Regular cardiac myocyte (primary cell): ENCODE measurements at places on chromosomes 1 and 21. TPM values are rescaled to one million over a fixed set of nuclear protein-coding genes. Genes with fewer than 3 reads are reported as not detected.

Gene CLSTN1
- 83.4 and 92.7 TPM in 2 replicates for total RNA-seq

Gene CCDC24
- 2.3 and 4.5 TPM in 2 replicates for total RNA-seq

Gene MTARC2
- 4.8 and 6.2 TPM in 2 replicates for total RNA-seq

Gene IQGAP3
- 2.8 and 31.2 TPM in 2 replicates for total RNA-seq

Gene HSPA6
- total RNA-seq, result 0.96 and 2.3 TPM in 2 replicates

Gene LRRC8B
- 2.5 and 3.9 TPM in 2 replicates for total RNA-seq

Gene CFHR2
- total RNA-seq, result not detected in 2 replicates

Gene KPNA6
- total RNA-seq, result 33.8 and 50.0 TPM in 2 replicates
